Stimulated activated CD8-positive, alpha-beta memory T cell treated with anti-CD3 and anti-CD28 coated beads, Interleukin-15, amount 100 ng/mL, for 24 hours (primary cell): ENCODE measurements at places on chromosomes 5 and 9.

- DNase-seq: no peak
Observed at GRCh38 chr9:116027096-116027495, 126.5 kb upstream of the PAPPA start.

GRCh38 chr5:1103505-1104326 lies 8.1 kb downstream of the SLC12A7 start:
- no peak for DNase-seq

GRCh38 chr9:80382211-80382891 lies 810.6 kb downstream of the TLE4 start:
- no peak for DNase-seq

DNA sequence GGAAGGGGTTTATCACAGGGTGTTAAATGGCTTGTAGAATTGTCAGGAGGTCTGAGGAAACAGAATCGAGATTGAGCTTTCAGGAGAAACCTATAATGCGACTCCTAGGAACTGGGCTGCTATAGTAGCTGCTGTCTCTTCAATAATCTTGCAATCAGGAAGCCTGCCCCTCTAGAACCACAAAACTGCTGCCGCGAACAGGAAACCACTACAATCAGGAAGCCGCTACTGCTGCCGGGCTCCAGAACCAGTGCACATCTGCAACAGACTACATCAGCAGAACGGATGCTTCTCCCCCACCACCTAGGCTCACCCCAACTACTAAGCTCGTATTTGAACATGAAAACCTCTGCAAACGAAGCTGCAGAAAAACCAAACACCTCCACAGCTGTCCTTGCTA lies 31.6 kb downstream of the TNFSF8 start:
- DNase-seq: peak; percentile 33

- DNase-seq: no peak
Observed at GRCh38 chr9:124377551-124378406, 37.5 kb downstream of the PSMB7 start.

- DNase-seq: no peak
Observed at GRCh38 chr9:2236850-2237249, 221.7 kb downstream of the SMARCA2 start.

GRCh38 chr5:149674686-149675085 lies 55.4 kb upstream of the PPARGC1B start:
- no peak for DNase-seq

DNA sequence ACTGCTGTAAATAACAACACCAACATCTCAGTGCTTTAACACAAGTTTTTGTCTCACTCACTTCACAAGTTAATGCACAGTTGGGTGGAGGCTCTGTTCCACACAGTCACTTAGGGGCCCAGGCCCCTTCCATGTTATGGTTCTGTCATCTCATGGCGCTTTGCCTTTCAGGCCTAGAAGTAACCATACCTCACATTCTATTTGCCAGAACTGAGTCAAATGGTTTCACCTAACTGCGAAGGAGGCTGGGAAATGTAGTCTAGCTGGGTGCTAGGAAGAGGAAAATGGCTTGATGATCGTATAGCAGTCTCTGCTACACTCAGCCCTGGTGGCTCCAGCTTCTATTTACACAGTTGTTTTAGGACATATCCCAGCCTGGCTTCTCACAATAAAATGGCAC lies 23.1 kb upstream of the MVB12B start:
- no peak for DNase-seq

DNA sequence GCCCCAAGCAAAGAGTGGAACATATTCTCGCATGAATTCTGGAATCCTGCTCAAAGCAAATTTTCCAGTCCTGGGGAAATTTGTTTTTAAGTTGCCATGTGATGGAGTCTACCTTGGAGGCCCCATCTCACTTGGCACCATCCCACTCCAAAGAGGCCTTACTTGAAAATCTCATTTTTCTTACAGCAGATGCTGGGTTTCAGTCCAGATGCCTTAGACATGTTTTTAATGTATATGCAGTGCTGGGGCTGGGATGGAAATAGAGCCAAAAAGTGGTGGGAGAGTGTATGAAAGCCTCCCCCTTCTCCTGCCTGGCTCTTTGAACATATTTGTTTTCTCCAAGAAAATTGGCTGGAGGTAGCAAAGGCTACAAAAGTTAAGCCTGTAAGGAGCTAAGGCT lies 493.7 kb downstream of the ENC1 start:
- DNase-seq: no peak

GRCh38 chr5:73705364-73705763 lies 79.4 kb downstream of the ARHGEF28 start:
- DNase-seq: no peak

- no peak for DNase-seq
Observed at GRCh38 chr5:116469631-116470030, 105.0 kb downstream of the SEMA6A start.

GRCh38 chr5:5464036-5464715 lies 41.7 kb downstream of the ICE1 start:
- DNase-seq: no peak

DNA sequence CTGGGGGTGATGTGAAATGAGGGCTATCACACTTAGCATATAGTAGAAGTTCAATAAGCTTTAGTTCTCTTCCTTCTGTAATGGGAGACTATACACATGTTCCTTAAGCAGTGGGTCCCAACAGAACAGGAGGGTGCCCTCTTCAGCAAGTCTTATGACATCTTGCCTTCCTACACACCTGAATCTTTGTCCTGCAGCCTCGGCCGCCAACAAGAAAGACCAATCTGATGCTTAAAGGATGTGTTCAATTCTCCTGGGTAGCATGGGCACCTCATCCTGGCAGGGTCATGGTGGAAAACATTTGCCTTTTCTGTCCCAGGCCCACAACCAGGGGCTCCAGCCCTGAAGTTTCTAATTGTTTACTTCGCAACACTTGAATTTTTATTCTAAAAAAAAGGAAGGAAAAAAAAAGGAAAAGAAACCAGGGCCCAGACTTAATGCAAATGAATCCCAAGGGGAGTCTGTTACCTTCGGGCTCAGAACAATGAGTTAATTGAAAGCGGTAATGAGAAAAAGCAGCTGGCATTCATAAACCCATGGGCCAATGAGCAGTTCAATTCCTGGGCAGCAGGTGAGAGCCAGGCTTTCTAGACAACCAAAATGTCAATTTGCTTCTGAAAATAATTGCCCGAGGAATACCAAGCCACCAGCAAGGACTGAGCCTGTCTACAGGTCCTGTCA lies 26.2 kb upstream of the SMAD5 start:
- DNase-seq: no peak

- DNase-seq: no peak
Observed at GRCh38 chr9:82149501-82149946, 161.0 kb downstream of the SPATA31D1 start.

GRCh38 chr9:93207326-93207814 lies 23.4 kb downstream of the WNK2 start:
- DNase-seq: no peak

- no peak for DNase-seq
Observed at GRCh38 chr5:87383216-87383615, 29.5 kb downstream of the CCNH start.
